NCI-H1436 (cell line): ENCODE measurements at places on chromosomes 5 and 9.

GRCh38 chr5:113118765-113119164 is 142.2 kb downstream of the DCP2 start:
- no peak for DNase-seq

- no peak for DNase-seq
These were observed 460.4 kb downstream of the PDE4D start for GRCh38 chr5:59433174-59433573.

GRCh38 chr5:137217599-137218200 is 281.4 kb downstream of the SPOCK1 start:
- DNase-seq: no peak

DNA sequence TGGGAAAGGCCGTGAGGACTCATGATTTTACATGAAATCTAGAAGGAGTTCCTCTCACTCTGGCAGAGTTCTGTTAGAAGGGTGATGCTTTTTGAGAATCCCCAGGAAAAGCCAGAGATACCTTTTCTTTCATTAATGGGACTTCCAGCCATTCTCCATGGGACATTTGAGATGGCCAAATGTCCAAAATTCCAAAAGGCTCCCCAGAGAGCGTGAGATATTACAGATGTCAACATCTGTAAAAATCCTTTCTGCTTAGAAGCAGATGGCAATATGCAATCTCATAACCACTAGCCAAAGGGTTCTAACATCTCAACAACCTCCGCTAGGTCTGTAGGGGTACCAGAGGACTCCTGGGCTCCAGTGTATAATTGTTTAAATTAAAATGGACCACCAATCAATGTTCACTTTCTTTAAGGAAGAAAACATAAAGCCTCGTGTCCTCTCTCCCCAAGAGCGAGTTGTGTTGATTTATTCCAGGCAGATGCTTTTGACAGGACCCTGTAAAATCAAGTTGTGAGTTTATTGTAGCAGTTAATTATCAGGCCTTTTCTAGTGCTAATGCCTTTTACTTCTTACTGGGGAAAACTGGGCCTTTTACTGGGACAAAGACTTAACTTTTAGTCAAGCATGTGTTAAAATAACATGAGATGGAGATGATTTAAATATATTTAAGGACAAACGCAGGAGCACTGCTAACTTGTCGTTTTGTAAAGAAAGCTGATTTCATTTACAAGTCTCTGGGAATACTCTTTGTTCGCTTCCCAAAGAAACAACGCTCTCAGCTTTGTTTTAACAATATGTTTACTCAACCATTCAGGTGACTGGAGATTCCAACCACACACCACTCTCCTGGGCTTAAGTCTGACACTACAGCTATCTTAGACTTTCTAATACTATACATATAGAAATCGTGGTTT is 4.8 kb downstream of the GAS1 start:
- DNase-seq: no peak

DNA sequence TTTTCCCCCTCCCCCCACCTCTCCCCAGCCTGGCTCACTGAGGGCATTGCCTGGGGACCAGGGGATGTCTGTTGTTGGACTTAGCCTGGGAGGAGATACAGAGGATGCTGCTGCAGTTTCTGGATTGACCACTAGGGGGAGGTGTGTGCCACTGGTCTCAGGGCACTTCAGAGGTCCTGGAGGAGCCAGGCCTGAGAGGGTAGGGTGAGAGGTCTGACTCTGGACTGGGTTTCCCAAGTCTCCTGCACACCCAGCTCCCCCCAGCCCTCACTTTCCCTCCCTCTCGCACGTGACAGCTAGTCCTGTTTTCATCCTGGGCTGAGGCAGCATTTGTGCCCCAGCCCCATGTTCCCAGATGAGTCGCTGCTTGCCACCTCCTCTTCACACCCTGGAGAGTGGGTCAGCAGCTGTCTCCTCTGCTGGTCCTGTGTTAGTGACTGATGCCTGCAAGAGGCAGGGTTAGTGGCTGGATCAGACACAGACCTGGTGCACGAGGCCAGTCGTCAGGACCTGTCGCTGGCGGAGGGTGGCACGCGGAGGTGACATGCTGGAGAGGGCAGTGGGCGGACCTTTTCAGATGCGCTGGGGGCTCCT is 4.4 kb downstream of the IL3 start:
- DNase-seq: peak; percentile 6

DNA sequence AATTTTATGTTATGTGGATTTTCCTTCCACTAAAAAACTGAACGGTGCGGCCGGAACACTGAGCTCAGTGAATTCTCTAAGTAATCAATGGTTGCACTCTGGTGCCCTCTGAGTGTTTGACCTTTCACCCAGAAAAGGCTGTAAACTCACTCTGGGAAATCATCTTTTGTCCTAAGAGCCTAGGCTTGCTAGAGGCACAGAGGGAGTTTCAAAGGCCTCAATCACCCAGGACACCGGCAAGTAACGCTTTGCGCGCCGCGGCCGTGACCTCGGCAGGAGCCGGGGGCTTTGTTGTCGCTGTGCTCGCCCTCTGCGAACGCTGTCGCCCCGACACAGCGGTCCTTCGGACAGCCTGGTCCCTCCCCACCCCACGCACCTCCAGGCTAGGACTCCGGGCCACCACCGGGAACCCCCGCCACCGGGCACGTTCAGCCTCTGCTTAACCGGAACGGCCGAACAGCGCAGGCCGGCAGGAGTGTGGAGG is 703 bp downstream of the ISCA1 start:
- DNase-seq: no peak

DNA sequence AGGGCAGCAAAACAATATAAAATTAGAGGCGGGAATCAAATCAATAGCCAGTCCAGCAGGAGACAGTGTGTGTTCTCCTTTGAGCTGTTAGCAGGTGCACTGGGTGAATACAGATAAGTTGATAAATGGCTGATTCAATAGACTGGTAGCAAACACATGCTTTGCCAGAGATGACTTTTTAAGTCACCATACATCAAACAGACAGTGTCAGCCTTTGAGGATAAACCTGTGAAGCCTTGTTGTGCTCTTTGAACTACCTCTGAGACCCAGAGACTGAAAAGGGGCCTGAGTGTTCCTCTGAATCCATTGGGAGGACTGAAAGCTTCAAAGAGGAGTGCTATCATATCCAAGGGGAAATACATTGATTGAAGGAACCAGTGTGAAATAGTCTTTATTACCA is 301.9 kb downstream of the RASEF start:
- DNase-seq: no peak

DNA sequence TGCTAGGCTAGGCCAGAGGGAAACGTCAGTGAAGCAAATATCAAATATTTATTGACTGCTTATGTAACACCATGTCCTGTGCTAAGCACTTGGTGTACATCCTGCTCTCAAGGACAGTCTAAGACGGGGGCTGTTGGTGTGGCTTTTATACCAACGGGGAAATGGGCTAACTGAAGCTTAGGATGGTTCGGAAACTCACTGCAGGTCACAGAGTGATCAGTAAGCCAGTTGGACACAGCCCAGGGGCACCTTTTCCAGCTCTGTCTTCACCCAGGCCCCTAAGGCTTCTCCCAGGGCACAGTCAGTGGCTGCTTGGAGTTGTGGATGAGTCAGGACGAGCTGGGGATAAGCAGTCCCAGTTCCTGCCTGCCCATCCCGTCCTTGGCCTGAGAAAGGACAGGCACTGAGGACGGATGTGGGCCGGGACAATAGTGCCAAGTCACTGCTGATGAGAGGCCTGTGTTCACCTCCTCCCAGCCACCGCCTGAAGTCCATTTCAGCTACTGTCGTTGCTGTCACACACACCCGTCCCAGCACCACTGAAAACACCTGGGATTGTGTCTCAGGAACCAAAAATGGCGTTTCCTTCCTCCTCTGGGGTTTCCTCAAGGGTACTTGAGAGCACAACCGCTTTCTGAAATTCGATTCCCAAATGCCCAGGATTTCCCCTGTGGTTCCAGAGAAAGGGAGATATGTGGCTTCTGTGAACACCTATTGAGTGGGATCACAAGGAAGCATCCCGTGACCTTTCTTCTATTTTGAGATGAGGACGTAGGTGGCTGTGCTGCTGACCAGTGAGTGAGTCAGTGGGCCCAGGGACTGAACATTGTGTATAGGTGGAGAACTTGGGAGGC is 17.5 kb upstream of the SPRY4 start:
- DNase-seq: no peak

DNA sequence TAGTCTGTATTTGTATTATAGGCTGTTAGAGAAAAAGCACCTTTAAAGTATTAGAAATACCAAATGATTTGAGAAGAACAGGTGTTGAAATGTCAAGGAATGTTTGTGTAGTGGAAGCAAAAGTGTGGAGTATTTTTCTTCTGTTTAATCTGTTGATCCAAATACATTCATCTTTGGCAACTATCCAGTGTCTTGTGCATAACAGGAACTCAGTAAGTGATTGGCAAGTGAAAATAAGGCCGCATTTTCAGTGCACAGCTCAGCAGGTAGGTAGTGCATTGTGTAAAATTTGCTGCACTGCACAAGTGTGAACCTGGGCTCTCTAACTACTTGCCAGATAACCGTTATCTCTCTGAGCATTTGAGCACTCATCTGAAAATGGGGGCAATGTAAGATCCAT is 61.8 kb downstream of the CHSY3 start:
- DNase-seq: no peak

DNA sequence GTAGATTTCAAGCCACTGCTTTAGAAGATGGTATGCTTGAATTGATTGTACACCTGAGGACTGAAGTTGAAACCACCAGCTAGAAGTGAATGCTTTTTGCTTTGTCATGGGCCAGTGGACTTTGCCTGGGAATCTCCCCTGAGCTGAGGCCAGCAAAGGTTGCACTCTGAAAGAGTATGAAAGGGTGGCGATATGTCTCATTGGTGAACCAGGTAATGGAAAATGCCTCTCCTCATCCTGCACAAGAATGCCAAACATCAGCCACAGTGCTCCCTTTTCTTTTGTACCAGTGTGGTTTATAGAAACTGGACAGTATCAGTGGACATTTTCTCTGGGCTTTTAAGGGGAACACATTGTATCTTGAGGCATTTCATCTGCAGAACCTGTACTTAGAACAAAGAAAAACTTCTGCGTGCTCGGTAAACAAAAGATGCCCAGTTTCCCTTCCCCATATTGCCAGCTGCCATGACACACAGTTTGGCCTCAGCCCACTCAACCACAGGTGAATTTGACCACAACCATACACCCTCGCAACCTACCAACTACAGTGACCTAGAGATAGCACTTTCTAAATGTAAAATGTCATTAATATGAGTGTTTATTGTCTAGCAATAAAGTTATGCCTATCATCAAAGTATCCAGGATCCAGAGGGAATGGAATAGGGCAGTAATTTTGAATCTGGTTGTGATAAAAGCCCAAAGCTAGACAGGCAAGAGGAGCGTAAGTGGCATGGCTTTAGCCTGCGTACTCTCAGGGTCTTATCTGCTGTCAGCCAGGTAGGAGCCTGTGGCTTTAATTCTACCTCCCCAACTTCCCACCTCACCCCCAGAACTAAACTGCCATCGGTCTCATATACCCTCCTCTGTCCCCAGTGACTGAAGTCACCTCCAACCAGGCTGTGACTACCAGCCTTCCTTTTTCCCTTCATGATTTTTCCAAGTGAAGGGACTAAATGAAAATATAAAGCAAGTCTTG is 79.5 kb upstream of the LHFPL2 start:
- no peak for DNase-seq

GRCh38 chr5:117095346-117096332 is 521.0 kb upstream of the SEMA6A start:
- no peak for DNase-seq

GRCh38 chr5:28027851-28028250 is 989.5 kb upstream of the CDH9 start:
- no peak for DNase-seq

DNA sequence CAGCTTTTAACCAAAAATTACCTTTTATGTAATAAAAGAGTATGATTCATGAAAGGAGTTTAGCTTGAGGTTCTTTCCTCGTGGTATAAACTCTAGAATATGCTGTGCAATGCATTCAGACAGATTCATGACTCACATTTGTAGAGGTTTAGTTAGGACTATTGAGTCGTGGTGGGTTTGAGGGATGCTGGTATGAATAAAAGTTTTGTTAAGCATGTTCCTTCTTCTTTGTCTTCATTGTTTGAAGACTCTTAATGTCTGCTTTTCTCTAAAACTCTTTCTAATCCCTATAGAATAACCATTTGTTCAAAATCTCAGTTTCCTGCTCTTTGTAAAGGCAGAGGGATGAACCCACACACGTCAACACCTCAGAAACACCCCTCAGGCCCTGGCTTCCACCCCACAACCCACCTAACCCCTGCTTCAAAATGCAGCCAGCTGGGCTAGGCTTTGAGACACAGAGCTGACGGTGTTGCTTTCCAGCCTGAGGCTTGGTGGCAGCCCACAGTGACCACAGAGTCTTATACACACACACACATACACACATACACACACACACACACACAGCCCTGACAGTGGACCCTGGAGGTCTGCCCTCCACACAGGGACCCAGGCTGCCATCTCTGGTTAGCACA is 69.0 kb upstream of the IRX1 start:
- DNase-seq: no peak

DNA sequence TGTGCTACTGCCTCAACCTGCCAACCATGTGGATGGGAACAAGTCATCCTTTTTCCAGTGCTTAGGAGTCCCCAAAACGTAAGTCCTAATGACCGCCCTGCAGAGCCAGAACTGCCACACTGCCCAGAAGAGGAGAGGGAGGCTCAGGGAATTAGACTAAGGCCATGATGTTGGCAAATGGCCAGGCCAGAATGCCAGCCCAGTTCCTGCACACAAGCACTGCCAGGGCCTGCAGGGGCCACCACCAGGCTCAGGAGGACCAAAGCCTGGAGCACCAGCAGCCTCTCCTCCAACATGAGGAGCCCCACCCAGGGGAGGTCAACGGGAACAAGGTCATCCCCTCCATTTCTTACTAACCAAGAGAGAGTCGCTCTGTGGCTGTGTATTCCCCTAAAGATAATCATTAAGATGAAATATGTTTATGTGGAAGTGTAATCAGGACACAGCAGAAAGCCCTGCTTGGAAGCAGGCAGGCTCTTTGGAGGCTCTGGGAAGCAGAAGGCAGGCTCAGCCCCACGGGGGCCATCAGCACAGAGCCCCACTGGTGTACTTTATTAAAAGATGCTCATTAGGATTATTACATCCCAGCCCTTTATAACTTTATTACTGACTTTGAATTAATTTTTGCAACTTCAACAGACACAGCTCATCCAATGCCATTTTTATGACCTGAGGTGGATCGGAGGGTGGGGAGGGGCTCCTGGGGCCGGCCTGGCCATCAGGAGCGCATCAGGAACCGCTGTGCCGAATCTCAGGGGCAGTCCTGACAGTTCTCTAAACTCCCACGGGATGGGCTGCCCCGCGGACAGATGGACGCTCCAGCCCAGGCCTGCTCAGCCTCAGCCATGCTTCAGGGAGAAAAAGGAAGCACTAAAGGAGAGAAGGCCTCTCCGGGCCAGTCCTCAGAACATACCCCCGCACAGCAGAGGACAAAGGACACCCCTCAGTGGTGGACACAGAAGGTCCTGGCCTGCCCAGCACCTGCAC is 127.0 kb downstream of the ADAMTS2 start:
- DNase-seq: no peak

- DNase-seq: no peak
These were observed 25.8 kb upstream of the LPCAT1 start for GRCh38 chr5:1549475-1550030.

- no peak for DNase-seq
These were observed 6.2 kb upstream of the CKMT2 start for GRCh38 chr5:81226949-81227348.
